ENCODE measurements at places on chromosomes 5 and 9.

DNA sequence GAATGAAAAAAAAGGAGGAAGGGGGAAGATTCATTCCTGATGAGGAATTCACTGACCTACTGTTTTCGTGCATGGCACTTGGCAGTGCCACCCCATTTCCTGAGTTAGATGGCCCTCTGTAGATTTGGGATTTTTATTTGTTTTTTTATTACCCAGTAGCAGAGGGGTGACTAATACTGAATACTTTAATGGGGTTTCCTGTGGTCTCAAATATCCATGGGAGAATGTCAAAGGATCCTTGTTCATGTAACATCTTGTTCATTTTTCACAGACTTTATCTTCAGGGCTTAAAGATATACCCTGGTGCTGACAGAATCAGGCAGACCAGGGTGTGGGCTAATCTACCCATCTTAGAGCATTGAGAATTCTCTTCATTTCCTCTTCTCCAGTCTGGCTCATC is 93.0 kb downstream of the MAMDC2 start:
- DNase-seq: no peak

- DNase-seq: no peak
Observed at GRCh38 chr5:77210091-77210963, at the start of gene PDE8B. Gene PDE8B, plus strand, starts transcription at chr5:77210680. Its CDS starts 246 bp downstream, at chr5:77210926.

DNA sequence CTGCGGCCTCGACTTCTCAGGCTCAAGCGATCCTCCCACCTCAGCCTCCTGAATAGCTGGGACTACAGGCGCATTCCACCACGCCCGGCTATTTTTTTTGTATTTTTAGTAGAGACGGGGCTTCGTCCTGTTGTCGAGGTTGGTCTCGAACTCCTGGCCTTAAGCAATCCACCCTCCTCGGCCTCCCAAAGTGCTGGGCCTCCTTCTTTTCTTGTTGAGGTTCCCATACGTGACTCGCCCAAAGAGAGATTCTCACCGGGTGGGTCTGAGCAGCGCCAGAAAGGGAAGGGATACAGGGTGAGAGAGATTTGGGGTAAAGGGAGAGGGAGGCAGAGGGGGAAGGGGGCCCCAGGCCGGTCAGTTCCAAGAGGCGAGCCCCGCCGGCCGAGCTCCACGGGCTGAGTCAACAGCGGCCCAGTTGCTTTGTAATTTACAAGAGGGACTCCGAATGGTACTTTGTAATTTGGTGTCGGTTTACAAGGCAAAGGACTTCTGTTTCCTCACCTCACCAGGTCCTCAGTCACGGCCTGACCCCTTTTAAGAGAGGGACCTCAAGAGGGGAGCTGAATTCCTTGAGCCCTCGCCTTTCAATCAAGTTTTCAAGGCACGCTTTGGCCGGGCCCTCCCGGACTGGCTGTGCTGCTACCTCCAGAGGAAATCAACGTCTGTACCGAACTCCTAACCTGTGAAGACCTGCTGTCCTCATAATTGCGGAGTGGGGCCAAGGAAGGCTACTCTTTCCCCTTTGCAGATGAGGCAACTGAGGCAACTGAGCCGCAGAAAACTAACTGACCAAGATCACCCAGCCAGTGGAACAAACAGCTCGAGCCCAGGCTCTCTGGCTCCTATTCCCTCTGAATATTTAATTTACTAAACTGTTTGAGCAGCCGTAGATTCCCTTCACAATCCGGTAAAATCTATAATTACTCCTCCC is 3.3 kb upstream of the DMRT2 start:
- DNase-seq: no peak

- DNase-seq: no peak
Observed at GRCh38 chr9:28293369-28294090, 720.2 kb upstream of the C9orf72 start.

- no peak for DNase-seq
Observed at GRCh38 chr9:32306006-32306405, 78.4 kb upstream of the ACO1 start.

- DNase-seq: no peak
Observed at GRCh38 chr5:160369990-160370712, at the start of gene C1QTNF2. Gene C1QTNF2, minus strand, starts transcription at chr5:160370626. Its CDS starts 15,615 bp downstream, at chr5:160355011.

DNA sequence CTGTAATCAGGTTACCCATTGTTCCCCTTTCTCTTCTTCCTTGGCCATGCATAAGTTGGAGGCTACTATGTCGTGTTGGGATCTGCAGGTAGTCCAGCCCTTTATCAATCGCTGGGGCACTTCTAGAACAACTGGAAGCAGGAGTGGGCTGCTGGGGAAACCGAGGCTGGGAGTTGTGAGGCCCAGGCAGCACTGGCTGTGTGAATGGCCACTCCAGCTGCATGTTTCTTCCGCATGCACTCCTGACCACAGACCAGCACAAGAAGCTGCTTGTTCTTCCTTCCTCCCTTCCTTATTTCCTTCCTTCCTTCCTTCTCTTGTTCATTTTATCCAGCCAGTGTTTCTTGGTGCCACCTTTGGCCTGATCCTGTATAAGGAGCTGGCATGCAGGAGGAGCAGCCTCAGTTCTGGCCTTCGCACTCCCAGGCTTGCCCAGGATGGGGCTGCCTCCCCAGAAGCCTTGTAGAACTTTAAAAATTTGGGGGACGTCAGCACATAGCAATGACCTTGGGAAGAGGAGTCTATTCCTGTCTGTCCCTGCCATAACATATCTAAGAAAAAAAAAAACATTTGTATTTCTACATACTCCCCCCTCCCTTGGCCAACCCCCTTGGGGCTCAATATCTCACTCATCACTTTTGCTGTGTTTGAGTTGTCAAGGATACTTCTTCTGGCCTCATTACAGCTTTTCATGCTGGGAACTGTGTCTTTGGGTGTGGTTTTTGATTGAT is 20.8 kb upstream of the CXCL14 start:
- no peak for DNase-seq

- no peak for DNase-seq
Observed at GRCh38 chr5:57002959-57003485, 51.1 kb upstream of the MIER3 start.

- no peak for DNase-seq
Observed at GRCh38 chr5:179829732-179830435, 9.2 kb downstream of the SQSTM1 start.

- no peak for DNase-seq
Observed at GRCh38 chr5:172575816-172576545, 65.1 kb upstream of the NEURL1B start.

DNA sequence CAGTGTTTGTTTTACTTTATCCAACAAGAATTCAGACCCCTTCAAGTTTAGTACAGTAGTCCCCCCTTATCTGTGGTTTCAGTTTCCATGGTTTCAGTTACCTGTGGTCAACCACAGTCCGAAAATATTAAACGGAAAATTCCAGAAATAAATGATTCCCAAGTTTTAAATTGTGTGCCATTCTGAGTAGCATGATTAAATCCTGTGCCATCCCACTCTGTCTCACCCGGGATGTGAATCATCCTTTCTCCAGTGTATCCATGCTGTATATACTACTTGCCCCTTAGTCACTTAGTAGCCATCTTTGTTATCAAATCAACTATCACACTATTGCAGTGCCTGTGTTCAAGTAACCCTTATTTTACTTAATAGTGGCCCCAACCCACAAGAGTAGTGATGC is 153.8 kb upstream of the RASA1 start:
- no peak for DNase-seq

DNA sequence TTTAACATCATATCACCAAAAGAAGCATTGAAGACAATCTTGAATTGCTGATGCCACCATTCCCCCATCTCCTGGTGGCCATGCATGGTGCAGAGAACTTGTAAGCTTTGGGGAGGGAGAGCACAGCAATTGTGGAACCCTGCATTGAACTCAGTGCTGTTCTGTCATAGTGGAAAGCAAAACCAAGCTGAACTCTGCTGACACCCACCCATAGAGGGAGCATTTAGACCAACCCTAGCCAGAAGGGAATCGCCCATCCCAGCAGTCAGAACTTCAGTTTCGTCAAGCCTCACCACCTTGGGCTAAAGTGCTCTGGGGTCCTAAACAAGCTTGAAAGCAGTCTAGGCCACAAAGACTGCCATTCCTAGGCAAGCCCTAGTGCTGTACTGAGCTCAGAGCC is 37.4 kb upstream of the RUSC2 start:
- DNase-seq: no peak

GRCh38 chr5:112614285-112614684 is 123.4 kb upstream of the APC start:
- DNase-seq: no peak

GRCh38 chr9:14618836-14619420 is 74.3 kb downstream of the ZDHHC21 start:
- DNase-seq: no peak

- no peak for DNase-seq
Observed at GRCh38 chr9:69322256-69322655, 2.8 kb upstream of the ENTREP1 start.

DNA sequence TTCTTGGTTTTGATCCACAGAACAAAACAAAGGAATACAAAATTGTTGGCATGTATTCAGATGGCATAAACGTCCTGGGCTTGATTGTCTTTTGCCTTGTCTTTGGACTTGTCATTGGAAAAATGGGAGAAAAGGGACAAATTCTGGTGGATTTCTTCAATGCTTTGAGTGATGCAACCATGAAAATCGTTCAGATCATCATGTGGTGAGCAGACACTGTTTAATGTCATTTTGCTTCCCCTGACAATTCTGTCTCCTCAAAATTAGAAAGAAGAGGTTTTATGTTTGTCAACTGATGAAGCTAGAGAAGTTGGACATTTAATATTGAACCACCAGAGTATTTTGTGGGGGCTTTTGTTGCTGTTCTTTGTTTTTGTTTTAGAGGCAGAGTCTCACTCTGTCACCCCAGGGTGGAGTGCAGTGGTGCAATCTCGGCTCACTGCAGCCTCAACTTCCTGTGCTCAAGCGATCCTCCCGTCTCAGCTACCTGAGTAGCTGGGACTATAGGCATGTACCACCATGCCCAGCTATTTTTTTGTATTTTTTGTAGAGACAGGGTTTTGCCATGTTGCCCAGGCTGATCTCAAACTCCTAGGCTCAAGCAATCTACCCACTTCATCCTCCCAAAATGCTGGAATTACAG is 82.0 kb downstream of the SLC1A1 start:
- DNase-seq: no peak

- DNase-seq: no peak
Observed at GRCh38 chr9:98775831-98776441, 20.4 kb downstream of the ANKS6 start.

- DNase-seq: no peak
Observed at GRCh38 chr5:1833264-1834021, 32.2 kb downstream of the NDUFS6 start.

- DNase-seq: no peak
Observed at GRCh38 chr9:28598408-28598807, 1025.1 kb upstream of the C9orf72 start.

- DNase-seq: no peak
Observed at GRCh38 chr9:137030006-137030405, 1.9 kb downstream of the FUT7 start.

GRCh38 chr5:167812871-167813270 is 478.6 kb upstream of the WWC1 start:
- DNase-seq: no peak

GRCh38 chr9:14912859-14913258 is 2.6 kb upstream of the FREM1 start:
- no peak for DNase-seq

- no peak for DNase-seq
Observed at GRCh38 chr5:113612060-113612496, 98.6 kb downstream of the YTHDC2 start.

- no peak for DNase-seq
Observed at GRCh38 chr5:181163487-181164075, 16.2 kb downstream of the OR2V2 start.

GRCh38 chr9:95819636-95820035 is 55.9 kb upstream of the ERCC6L2 start:
- no peak for DNase-seq

DNA sequence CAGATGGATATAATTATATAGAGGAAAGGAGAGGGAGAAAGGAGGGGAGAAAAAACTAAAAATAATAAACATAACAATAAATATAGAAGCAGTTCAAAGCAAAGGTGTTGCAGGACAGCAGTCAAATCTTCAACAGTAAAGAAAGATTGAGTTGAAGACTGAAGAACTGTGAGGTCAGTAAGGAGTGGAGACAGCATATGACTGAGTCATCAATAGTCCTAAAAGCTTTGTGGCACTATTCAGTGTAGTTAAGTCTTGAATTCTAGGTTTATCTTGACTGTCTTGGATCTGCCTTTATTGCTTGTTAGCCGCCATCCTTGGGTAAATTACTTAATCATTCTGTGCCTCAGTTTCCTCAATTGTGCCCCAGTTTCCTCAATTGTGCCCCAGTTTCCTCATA is 137.0 kb downstream of the MRPS30 start:
- DNase-seq: no peak

DNA sequence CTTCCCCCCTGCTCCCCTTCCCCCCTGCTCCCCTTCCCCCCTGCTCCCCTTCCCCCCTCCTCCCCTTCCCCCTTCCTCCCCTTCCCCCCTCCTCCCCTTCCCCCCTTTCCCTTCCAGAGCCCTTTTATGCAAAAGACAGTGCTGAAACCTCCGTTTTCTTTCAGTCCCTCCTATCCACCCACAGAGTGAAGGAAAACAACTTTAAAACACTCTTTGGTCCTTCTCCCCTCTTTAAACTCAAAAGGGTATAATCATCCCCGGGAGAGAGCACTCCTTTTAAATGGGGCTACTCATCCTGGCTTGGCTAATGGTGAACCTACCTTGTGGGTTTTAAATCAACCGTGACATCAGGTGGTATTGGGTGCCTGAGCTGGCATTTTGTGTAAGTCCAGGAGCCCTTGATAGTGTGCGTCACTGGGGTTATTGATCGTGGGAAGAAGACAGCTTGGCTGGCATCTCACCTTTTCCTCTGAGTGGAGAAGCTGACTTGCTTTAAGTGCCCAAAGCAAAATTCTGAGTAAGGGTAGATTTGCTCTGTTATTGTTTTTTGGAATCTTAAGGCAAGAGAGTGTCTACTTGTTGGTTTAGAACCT is 2.7 kb downstream of the LARP1 start:
- peak; percentile 29 for DNase-seq

DNA sequence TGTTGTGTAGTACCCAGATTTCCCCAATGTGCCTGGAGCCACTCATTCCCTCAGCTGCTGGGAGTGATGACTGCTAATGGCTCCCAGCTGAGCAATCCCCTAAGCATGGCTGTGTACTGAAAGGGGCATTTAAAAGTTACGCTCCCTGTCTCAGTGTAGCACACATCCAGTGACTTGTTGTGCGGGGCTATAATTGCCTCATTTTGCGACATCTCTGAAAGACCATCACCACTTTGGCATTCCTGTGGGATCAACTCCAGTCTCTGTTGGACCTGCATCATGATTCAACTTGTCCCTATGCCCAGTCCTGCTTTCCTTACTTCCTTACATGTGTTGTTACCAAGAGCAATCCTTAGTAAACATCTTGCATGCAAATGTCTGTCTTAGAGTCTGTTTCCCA is 201.2 kb upstream of the MPDZ start:
- DNase-seq: no peak

DNA sequence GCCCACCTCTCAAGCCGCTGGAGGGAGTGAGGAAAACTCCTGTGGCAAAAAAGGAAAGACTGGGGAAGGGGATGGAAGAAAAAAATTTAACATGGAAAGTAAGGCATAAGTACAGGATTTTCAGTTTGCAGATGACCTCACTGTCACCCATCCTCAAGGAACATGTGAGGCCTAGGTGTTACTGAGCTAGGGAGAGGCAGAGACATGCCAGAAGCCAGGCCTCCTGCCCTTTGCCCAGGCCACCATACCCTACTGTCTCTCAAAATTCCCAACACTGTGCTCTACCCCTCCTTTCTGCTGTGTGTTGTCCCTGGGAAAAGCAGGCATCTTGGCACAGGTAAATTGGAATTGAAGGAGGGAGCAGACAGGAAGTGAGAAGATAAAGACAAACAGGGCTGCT is 4.4 kb upstream of the MGAT1 start:
- no peak for DNase-seq

- no peak for DNase-seq
Observed at GRCh38 chr5:139896718-139897117, 101.1 kb downstream of the PSD2 start.

GRCh38 chr9:20314981-20315380 is 307.3 kb downstream of the MLLT3 start:
- DNase-seq: no peak
